OCI-M1 (cell line): ENCODE measurements at places on chromosomes 5 and 9.

DNA sequence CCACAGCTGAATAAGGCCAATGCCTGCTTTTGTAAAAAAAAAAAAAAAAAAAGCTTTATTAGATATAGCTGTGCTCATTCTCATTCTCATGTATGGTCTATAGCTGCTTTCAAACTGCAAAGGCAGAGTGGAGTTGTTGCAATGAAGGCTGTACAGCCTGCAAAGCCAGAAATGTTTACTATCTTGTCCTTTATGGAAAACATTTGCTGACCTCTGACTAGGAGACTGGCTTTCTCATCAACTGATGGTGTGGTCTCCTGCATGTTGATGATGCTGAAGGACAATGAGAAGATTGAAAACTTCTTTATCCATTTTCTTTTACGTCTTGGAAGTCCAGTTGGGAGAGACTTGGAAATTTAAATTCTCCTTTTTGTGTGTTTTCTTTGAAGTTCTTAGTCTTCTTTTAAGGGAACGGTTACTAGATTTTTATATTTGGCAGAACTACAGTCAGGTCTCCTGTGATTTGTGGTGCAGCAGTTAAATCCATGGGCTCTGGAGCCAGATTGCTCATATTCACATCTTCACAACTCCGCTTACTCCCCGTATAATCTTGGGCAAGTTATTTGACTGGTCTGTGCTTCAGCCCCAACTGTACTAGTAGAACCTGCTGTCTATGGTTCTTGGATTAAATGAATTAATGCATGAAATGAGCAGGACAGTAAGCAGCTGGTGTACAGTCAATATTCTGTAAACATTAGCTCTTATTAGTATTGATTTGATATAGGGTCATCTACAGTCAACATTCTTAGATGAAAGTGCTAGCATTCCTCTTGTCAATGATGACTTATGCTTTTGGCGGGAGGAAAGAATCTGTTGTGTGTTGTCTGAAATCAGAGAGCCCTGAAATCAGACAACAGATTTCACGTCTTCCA, 39.7 kb upstream of the BASP1 start:
- DNase-seq = no peak

- DNase-seq = no peak
Observed at GRCh38 chr5:18240971-18241370, 606.7 kb downstream of the TAF11L14 start.

- peak; percentile 39 for DNase-seq
Observed at GRCh38 chr9:136808806-136809158, 1.0 kb downstream of the RABL6 start.

GRCh38 chr5:180806351-180807011, 3.9 kb upstream of the MGAT1 start:
- DNase-seq = no peak

DNA sequence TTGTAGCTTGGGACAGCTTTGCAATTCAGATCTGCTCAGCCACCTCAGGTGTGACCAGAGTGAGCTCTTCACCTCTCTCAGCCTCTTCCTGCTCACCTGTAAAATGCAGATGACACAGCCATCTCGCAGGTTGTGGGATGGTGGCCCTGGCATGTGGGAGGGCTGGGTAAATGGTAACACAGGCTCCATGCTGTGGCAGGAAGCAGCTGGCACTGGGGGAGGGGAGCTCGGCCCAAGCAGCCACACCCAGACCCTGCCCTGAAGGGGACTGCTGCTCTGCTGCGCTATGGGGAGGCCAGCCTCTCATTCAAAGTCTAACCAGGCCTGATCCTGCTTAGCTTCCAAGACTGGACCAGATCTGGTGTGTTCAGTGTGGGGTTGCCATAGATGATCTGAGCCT, 24.1 kb downstream of the PHF2 start:
- no peak for DNase-seq

- DNase-seq = peak; percentile 35
Observed at GRCh38 chr9:121009650-121010049, 40.4 kb downstream of the C5 start.

GRCh38 chr5:154626876-154627557, 128.2 kb upstream of the LARP1 start:
- DNase-seq = no peak

DNA sequence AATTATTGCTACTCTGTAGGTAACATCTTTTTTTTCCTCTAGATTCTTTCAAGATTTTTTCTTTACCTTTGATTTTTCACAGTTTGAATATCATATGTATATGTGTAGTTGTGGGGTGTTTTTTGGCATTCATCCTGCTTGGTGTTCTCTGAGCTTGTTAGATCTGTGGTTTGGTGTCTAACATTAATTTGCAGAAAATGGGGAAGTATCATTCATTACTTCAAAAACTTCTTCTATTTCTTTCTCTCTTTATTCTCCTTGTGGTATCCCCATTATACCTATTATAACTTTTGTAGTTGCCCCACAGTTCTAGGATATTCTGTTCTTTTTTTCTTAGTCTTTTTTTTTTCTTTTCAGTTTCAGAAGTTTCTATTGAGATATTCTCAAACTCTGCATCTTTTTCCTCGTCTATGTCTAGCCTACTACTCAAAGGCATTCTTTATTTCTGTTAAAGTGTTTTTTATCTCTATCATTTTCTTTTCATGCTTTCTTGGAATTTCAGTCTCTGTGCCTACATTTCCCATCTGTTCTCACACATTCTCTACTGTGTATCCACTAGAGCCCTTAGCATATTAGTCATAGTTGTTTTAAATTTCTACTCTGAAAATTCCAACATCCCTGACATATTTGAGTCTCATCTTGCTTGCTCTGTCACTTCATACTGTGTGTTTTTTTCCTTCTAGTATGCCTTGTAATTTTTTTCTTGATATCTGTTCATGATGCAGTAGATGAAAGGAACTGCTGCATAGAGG, 60.1 kb upstream of the GNA14 start:
- peak; percentile 44 for DNase-seq

- DNase-seq = peak; percentile 96
Observed at GRCh38 chr9:124659099-124659659, 111.9 kb downstream of the NR6A1 start.

GRCh38 chr9:107389617-107390071, 99.9 kb downstream of the KLF4 start:
- no peak for DNase-seq

DNA sequence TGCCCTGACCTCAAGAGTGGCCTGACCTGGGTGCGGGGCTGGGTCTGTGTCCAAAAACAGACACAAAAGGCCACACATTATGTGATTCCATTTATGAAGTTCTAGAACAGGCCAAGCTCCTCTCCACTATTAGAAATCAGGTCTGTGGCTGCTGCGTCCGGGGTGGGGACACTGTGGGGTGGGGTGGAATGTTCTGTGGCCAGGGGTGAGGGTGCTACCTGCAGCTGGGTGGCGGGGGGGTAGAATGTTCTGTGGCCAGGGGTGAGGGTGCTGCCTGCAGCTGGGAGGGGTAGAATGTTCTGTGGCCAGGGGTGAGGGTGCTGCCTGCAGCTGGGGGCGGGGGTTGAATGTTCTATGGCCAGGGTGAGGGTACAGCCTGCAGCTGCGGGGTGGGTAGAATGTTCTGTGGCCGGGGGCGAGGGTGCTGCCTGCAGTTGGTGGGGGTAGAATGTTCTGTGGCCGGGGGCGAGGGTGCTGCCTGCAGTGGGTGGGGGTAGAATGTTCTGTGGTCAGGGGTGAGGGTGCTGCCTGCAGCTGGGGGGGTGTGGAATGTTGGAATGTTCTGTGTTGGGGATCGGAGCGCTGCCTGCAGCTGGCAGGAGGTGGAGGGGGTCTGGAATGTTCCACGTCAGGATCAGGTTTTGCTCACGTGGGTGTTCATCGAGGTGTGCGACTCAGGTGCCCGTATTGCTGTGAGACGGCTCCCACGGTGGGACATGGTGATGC, 8.3 kb downstream of the LCN12 start:
- DNase-seq = no peak

DNA sequence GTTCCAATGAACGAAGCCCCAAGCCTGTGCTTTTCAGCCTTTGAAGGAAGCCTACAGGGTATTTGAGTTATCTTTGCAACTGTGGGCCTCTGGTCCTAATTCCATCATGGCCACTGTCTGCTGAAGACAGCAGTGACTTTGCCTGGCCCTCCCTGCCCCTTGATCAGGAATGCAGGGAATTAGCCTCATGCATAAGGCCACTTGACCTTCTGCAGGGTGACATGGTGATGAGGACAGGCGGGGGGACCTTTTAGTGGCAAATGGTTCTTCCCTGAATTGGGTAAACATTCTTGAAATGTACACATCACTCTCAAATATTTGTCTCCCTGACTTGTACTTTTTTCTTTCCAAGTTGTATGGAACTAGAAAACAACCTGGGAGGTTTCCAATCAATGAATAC, 25.2 kb upstream of the XPA start:
- no peak for DNase-seq

DNA sequence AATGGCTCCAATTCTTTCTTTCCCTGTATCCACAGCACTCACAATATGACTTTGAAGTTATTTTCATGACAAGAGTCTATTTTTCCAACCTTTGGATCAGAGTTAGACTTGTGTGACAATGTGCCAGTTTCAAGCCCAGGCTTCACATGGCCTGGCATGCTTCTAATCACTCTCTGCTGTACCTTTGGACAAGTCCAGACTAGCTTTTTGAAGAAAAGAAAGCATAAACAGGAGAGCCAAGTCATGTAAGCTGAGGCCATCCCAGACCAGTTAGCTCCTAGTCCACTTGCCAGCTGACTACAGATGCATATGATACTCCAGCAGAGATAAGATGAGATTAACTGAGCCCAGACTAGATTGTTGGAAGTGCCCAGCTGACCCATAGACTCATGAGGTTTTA, 513.6 kb upstream of the C9orf72 start:
- no peak for DNase-seq

- DNase-seq = no peak
Observed at GRCh38 chr5:137737349-137738131, 1.7 kb upstream of the KLHL3 start.

DNA sequence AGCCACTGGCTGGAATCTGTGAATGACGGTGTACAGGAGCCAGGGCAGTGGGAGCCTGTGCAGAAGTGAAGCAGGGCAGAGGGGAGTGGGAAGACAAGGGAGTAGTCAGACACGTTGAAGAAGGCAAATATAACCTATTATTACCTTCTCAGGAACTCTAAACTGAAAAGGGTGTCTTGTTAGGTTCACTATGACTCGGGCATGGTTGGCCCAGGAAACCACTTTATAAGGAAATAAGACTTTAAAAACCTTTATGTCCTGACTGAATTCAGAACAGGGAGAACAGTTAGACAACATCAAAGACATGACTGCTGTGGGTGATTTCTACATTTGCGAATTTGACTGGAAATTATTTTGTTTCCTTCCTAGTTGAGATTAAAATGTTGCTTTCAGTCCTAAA, 107.5 kb downstream of the ACER2 start:
- no peak for DNase-seq

GRCh38 chr5:14187660-14188059, 44.5 kb downstream of the TRIO start:
- DNase-seq = no peak

DNA sequence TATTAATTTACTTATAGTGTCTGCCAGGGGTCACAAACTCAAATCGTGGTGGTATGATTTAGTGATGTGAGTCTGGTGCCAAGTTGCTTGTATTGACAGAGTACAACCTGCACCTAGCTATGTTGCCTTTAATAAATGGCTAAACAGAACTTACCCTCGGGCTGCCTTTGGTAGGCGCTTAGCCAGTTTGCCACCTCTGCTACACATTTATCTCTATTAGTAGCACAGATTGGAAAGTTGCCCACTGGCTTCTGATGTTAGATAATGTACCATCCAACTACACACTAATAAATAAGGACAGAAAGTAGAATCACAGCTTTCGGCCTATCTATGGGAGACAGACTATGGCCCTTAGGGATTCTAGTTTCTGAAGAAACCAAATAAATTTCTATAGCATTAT, 368.4 kb downstream of the MAN2A1 start:
- DNase-seq = no peak

DNA sequence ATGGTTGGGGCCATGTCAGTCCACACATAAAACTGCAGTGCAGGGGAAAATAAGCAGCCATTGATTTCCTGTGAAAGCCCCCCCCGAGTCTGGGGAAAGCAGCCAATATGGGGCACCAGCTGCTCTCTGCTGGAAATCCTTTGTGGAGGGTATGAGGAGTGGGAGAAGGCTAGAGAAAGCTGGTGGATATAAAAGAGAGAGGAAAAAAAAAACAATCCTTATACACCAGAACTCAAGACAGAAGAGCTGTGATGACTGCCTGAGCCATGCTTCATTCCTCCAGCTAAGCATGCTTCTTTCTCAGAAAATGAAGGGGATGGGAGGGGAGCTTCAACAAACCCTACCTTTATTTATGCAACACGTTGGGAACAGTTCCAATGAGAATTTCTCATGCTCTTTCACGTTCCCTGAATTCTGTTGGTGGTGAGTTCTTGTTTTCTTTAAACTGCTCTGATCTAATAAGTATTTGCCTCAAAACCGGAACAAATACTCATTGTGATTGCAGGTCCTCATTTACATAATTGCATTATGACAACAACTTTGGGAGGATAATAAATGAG, 688.0 kb upstream of the SEMA6A start:
- no peak for DNase-seq

DNA sequence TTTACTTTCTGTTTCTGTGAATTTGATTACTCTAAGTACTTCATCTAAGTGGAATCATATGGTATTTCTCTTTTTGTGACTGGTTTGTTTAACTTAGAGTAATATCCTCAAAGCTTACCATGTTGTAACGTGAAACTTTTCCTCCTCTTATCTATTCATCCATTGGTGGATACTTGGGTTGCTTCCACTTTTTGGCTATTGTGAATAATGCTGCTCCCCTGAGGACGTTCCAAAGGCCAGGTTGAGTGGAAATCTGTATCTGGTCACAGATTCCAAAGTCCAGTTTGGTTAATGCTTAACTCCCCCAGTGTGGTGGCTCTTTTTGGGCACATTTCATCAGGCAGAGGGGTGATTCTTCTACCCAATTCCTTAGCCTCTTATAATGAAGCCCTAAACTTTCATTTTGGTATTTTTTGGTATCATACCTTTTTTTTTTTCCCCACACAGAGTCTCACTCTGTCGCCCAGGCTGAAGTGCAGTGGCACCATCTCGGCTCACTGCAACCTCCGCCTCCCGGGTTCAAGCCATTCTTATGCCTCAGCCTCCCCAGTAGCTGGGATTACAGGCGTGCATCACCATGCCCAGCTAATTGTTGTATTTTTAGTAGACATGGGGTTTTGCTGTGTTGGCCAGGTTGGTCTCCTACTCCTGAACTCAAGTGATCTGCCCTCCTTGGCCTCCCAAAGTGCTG, 65.4 kb downstream of the CMYA5 start:
- no peak for DNase-seq

DNA sequence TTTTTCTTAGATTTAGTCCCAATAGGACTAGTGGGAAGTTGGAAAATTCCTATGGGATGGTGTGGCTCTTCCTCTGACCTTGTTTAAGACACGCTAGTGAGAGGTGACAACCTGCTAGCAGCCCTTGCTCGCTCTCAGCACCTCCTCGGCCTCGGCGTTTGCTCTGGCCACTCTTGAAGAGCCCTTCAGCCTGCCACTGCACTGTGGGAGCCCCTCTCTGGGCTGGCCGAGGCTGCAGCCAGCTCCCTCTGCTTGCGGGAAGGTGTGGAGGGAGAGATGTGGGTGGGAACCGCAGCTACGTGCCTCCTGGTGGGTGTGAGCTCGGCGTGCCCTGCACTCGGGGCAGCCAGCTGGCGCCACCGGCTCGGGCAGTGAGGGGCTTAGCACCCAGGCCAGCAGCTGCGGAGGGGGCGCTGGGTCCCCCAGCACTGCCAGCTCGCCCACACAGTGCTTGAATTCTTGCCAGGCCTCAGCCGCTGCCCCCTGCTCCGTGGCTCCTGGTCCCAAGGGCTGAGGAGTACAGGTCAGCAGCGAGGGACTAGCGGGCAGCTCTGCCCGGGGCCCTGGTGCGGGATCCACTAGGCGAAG, 254.5 kb upstream of the ANKRD55 start:
- DNase-seq = no peak
